ENCODE measurements at places on chromosomes 16 and 17. TPM values are rescaled to one million over a fixed set of nuclear protein-coding genes. Genes with fewer than 3 reads are reported as not detected.
A peak's percentile ranks its signal among the peaks of the same experiment; 100 is the strongest.

DNA sequence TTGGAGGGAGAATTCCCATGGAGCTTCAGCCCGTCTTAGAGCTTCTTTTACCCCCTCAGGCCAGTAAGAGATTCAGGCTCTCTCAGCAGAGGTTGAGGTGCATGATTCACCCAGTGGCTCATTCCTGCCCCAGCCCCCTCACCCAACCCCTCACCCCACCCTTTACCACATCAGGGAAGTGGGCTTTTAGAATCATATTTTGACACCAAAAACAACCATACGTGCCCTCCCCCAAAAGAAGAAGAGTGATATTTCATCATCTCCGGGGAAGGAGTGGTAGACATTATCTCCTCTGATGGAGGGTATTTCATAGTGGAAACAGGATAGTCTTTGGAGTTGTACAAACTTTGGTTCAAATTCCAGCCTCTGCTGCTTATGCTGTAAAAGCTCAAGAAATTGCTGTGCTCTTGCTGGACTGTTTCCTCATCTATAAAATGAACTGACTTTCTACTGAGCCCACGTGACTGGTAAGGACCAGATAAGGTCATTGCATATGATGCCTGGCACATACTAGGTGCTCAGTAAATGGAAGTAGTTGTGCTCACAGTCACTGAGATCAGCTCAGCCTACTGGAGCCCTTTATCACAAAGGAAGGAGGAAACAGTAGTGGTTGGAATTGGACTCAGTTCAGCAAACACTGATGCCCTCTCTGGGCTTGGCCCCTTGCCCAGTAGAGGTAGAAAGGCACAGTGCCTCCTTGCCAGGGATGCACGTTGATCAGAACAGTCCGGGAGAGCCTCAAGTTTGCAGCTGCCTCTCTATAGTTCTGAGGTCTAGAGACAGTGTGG lies 18.3 kb upstream of the CCL5 start:
- H3K27ac ChIP-seq, result no peak overlapping the region
- no peak overlapping the region for H3K4me3 ChIP-seq
- H3K27me3 ChIP-seq, result no peaks in the 10 kb centered on the region
- DNase-seq, result peak; percentile 63

- DNase-seq, result no peak
- H3K4me3 ChIP-seq, result no peak overlapping the region
- H3K27ac ChIP-seq, result no peak overlapping the region
- no peaks in the 10 kb centered on the region for H3K4me1 ChIP-seq
- no peaks in the 10 kb centered on the region for H3K27me3 ChIP-seq
Observed at GRCh38 chr16:50539822-50540710, 8.1 kb upstream of the NKD1 start.

DNA sequence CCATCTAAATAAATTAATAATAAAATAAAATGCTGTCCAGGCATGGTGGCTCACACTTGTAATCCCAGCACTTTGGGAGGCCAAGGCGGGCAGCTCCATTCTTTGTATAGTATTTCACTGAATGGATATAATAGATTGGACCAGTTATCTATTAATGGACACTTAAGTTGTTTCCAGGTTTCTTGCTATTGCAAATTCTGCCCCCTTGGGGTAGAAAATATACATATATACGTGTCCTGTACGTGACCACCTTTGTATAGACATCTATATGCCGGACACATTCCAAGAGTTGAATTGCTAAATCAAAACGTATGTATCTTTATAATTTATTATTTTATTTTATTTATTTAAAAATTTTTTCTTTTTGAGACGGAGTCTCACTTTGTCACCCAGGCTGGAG lies 3.9 kb upstream of the EXOC7 start:
- no peak overlapping the region for H3K4me3 ChIP-seq
- no peak for DNase-seq
- peaks cover 11% of the 10 kb centered on the region for H3K4me1 ChIP-seq

GRCh38 chr17:82973456-82974135 lies 105.8 kb upstream of the METRNL start:
- no peaks in the 10 kb centered on the region for H3K27me3 ChIP-seq
- H3K27ac ChIP-seq, result no peak overlapping the region
- no peaks in the 10 kb centered on the region for H3K36me3 ChIP-seq

XAF1 gene
- 73.4 TPM for polyA plus RNA-seq

GAS2L2 gene
- polyA plus RNA-seq, result 0.10 TPM

AOC3 gene
- 63.9 TPM for polyA plus RNA-seq
